ENCODE measurements at places on chromosomes 12 and 14. TPM values are rescaled to one million over a fixed set of nuclear protein-coding genes. Genes with fewer than 3 reads are reported as not detected.

- no peak for ATAC-seq
Observed at GRCh38 chr12:129772501-129773493, 131.0 kb downstream of the TMEM132D start.

The METTL3 gene
- total RNA-seq, result 71.9 TPM

DNA sequence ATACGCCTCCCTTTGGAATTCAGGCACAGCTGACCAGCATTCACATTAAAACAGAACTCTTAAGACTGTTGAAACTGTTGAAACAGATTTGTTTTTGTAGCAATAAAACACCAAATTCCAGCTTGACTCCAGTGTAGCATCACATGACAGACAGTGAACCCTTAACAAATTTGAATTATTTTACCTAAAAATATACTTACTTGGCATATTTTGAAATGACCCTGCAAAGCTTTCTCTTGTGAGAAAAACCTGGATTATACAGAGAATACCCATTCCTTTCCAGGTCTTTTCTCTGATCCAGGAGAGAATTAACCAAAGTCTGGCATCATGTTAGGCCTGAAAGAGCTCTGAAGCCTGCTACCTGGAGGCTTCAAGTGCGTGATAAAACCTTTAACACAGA lies 410.3 kb downstream of the FOXG1 start:
- ATAC-seq, result no peak

The AMHR2 gene
- total RNA-seq, result not detected

GRCh38 chr12:92156704-92157395 lies 11.2 kb upstream of the BTG1 start:
- no peak for ATAC-seq

GRCh38 chr12:56160193-56160763 lies 2.1 kb downstream of the MYL6 start:
- peak; percentile 38 for ATAC-seq

DNA sequence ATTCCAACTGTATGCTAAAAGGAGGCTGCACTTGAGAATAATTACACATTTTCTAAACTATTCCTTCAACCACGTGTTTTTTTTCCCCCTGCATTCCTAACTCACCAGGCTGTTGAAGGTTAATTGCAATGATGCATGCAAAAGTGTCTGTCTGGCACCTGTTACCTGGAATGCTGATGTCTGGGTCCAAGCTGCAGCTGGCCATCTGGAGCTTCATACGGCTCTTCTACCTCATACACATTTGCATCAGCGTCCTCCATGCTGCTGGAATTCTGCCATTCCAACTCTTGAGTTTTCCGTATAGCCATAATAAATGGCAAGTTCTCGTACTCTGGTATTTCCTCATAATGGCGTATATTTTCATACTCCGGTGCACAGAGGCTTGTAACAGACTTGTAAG lies 8.6 kb downstream of the FGD6 start:
- ATAC-seq, result no peak

DNA sequence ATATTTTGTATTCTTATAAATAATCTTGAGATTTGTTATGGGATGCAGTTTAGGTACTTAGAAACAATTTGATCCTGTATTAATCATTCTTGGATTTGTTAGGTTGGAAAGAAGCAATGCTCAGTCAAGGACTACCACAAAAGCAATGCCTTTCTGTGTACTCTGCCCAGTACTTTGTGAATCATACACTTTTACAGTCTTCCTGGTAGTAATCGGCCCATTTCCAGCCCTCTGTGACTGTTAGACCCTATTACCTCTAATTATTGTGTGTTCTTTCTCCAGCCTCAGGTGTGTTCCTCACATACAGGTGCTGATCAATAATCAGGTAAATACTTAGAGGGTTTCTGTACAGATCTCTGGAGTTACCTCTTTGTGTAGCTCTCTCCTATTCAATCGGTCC lies 609.0 kb downstream of the KCNH5 start:
- no peak for ATAC-seq

DNA sequence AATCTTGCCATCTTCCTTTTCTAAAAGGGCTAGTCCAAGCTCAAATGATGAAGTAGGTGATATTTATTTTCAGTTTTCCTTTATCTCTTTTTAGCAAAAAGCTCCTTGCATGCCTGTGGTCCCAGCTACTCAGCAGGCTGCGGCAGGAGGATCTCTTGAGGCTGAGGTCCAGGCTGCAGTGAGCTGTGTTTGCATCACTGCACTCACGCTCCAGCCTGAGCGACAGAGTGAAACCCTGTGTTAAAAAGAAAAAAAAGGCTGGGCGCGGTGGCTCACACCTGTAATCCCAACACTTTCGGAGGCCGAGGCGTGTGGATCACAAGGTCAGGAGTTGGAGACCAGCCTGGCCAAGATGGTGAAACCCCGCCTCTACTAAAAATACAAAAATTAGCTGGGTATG lies 5.0 kb downstream of the TMEM116 start:
- no peak for ATAC-seq

GRCh38 chr14:75442642-75443041 lies 14.8 kb downstream of the JDP2 start:
- no peak for ATAC-seq

DNA sequence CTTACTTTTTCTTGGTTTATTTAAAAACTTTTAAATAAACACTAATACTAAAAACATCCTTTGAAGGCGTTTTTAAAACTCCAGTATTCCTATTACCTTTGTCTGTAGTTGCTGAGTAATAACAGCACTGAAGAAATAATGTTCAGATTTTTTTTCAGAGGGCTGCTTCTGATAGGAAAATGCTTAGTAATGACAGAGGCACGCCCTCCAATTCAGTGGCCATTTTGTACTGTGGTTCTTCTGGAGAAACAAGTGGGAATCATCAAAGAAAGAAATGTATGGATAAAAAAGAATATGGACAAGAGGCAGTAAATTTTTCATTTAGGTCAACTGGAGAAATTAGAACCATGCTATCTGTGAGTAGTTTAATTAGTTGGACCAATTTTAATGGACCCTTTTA lies 13.6 kb downstream of the VEZT start:
- no peak for ATAC-seq

- peak; percentile 23 for ATAC-seq
Observed at GRCh38 chr12:563787-564298, 99.4 kb downstream of the NINJ2 start.

DNA sequence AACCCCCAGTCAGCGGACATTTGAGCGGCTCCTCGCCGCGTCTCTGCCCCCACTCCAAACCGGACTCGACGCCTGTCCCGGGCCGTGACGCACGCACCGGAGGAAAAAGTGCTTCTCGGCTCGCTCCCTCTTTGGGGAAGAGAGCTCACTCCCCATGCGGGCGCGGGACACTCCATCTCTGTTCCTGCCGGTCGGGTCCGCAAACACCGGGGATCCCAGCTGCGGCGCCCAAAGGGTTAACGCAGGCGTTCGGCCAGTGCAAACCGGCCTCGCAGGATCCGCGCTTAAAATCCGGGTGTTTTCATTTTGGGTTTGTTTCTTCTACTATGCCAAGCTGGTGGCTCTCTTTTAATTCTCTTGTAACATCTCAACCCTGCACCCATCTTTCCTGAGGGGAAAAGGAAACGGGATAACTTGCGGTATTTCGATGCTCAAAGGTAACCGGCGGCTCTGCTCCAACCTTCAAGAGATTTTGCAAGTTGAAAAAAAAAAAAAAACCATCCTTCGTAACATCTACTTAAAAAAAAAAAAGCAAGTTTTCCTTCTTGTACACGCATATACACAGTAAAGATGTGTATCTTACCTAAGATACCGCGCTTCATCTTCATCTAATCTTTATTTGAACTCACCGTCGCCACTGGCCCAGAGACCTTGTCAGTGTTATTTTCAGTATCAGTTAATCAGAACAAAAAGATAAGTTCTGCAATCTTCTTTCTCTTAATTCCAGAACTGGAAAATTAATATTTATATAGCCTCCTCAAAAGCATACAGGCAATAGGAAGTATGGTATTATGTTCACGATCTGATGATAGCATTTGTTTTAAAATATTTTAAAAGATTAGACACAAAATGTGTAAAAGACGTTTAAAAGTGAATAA lies 1.6 kb upstream of the ATP2B1 start:
- no peak for ATAC-seq

The FGF23 gene
- not detected for total RNA-seq

The SLC25A21 gene
- not detected for total RNA-seq
